ENCODE measurements at places on chromosomes 2 and 18.

DNA sequence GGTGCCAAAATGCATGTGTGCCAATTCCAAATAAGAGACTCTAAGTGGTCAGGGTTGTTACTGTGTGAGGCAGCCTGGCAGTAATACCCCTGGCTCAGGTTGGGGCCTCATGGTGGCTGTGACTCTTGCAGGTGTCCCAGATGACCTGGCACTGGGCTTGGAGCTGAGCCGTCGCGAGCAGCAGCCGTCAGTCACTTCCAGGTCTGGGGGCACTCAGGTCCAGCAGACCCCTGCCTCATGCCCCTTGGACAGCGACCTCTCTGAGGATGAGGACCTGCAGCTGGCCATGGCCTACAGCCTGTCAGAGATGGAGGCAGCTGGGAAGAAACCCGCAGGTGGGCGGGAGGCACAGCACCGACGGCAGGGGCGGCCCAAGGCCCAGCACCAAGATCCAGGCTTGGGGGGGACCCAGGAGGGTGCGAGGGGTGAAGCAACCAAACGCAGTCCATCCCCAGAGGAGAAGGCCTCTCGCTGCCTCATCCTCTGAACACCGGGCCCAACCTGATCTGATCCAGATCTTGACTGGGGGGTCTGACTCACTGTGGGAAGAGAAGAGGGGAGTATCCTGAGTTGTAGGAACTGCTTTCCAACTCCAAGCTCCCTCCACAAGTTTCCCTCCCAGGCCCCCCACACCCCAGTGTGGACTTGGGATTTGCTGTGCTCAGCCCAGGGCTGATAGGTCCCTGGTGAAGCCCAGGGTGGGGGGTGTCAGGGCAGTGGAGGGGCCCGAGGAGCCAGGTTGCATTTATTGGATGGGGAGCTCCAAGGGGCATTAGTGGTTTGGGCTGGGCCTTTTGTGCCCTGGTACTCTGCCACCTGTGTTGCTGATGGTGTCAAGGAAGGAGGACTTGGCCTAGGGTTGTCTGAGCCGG, 5.6 kb downstream of the DNAJB2 start:
- DNase-seq = no peak

- no peak for DNase-seq
These were observed 128.0 kb downstream of the NEDD4L start for GRCh38 chr18:58172031-58172430.

DNA sequence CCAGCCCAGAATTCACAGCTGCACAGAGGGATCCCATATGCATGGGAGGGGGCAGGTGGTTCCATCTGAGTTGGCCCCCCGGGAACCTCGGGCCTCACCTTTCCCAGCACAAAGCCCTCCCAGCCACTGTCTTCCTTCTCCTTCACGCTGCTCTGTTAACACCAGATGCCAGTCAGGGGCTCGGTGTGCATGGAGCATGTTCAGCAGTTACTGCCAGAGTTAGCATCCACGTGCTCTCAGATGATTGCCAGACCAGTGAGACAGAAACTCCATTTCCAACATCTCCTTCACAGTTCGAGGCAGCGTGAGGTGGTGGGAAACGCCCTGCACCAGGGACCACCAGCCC, 101.0 kb downstream of the PTGR3 start:
- no peak for DNase-seq

GRCh38 chr2:9354318-9354717, 69.0 kb downstream of the ITGB1BP1 start:
- no peak for DNase-seq

DNA sequence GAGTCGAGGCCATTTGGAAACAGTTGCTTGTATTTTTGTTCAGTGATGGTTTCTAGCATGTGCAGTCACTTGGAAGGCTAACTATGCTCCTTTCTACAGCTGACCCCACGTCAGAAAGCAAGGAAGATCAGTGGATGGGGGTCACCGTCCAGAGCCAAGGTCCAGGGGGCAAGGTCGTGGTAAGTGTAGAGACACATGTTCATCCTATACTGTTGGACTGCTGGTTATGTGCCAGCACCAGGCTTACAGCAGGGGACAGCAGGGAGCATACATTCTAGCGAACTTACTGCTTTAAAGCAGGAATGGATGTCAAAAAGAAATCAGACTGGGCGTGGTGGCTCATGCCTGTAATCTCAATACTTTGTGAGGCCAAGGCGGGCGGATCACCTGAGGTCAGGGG, 40.0 kb downstream of the ITGA6 start:
- no peak for DNase-seq

DNA sequence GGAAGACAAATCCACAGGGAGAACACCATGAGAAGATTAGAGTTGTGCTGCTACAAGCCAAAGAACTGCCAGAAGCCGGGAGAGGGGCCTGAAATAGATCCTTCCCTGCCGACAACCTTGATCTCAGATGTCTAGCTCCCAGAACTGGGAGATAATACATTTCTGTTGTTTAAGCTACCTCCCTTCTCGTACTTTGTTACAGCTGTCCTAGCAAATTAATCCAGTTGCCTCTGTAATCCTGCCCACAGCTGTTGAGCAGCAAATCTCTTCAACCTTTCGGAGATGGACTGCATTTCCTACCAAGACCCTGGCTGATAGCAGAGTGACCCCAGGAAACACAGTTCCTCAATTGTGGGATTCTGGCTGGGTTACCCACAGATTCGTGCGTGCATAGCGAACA, 2.6 kb upstream of the TBC1D8 start:
- no peak for DNase-seq

- no peak for DNase-seq
These were observed 23.1 kb downstream of the COL3A1 start for GRCh38 chr2:188997263-188997662.

DNA sequence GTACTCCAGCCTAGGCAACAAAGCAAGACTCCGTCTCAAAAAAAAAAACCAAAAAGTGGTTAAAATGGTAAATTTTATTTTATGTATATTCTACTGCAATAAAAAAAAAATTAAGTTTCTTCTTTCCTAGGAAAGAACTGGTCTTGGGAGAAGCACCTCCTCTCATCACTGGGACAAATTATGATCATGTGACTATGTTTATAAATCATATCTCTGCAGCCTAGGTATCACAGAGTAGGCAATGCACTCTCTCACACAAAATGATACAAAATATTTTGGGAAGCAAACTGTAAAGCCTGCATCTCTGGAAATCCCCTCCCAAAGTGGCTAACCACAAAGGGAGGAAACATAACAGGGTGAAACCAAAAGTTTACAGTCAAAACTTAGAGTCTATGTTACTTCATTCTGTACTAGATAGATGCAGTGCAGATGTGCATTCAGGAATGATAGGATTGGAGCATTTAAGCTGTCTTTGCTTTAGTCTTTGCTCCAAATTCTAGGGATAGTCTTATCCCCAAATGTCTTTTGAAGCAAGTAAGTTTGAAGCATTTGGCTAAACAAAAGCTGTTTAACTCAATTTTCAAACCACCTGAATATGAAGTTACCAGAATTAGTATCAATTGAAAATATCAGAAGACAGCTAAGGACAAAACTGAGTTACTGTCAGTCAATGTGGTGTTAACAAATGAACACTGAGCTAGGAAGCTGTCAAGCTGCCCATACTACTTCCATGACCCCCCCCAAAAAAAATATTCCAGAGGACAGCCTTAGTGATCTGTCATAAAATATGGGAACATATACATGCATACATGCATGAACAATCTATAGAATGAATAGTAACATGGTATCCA, 21.1 kb upstream of the MALT1 start:
- DNase-seq = peak; percentile 74

All from CD4-positive, alpha-beta T cell (primary cell).